ENCODE measurements at places on chromosomes 11 and 22. TPM values are rescaled to one million over a fixed set of nuclear protein-coding genes. Genes with fewer than 3 reads are reported as not detected.

The SCO2 gene
- 1.4 TPM for total RNA-seq

The SERPIND1 gene
- 1.6 TPM for total RNA-seq

The TSGA10IP gene
- total RNA-seq = not detected

The PAX6 gene
- total RNA-seq = 24.4 TPM

DNA sequence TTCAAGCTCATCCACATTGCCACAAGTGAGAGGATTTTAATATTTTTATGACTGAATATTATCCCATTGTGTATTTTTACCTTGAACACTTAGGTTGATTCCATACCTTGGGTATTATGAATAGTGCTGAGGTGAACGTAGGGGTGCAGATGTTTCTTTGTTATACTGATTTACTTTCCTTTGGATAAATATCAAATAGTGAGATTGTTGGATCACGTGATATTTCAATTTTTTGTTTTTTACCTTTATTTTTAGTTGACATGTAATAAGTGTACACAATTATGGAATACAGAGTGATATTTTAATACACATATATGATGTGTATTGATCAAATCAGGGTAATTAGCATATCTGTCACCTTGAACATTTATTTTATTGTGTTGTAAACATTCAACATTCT lies 8.1 kb downstream of the OR10W1 start:
- H3K27me3 ChIP-seq = no peaks in the 10 kb centered on the region
- no peak for DNase-seq
- H3K27ac ChIP-seq = no peak overlapping the region
